ENCODE measurements at places on chromosomes 1 and 21.

DNA sequence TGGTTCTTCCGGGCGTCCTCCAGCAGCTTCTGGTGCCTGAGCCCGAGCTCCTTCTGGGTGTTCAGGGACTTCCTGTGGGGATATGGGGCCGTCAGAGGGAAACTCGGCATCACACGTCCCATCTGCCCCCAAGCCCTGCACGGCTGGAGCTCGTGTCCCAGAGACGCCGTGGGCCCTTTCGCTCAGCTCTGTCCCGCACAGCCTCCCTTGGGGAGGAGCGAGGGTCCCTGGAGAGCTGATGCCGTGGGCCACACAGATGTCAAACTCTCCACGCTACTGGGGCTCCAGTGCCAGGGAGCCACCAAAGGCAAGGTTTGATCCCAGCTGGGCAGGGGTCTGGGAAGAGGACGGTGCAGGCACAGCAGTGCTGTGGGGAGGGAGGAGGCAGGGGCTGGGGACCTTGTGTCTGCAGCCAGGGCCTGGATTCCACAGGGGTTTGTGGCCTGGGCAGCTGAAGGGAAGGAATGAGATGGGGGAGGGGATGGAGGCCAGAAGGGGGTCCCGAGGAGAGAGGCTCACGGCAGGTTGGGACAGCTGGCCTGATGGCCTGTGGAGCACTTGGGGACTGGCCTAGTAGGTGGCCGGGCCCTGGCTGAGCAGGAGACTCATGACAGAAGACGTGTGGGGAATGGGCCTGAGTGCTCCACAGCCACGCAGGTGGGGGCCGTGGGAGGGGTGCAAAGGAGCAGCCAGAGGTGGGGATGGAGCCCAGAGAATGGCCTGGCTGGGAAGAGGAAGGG is 30.4 kb downstream of the CFAP74 start:
- DNase-seq: no peak

DNA sequence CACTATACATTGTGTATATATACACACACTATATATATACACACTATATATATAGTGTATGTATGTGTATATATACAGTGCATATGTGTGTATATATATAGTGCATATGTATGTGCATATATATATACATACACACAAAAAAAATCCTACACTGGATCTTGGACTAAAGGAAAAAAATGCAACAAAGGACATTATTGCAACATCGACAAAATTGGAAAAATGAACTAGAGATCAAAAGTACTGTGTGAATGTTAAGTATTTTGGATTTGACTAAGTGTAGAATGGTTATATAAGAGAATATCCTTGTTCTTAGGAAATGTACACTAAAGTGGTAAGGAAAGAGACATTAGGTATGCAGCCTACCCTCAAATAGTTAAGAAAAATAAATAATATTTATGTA is 36.5 kb downstream of the SMYD3 start:
- DNase-seq: no peak

DNA sequence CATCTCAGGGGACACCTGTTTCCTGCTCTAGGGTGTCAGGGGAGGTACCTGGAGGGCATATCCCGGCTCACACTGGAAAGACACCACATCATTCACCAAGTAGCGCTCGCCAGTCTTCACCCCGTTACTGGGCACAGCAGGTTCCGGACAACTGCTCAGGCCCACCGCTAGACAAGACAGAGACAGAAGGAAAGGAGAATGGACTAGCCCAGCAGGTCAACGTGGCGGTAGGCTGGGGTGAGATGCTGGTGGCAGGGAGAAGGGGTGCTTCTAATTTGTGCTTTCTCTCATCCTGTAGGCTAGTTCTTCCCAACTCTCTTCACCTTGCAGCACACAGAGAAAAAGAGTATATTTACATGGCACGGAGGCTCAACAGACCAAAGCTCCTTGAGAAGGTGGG is 145.0 kb downstream of the ZSCAN20 start:
- no peak for DNase-seq

- DNase-seq: no peak
Observed at GRCh38 chr1:32082022-32082421, 9.3 kb downstream of the TMEM39B start.

GRCh38 chr1:84442256-84442655 is 36.8 kb upstream of the RPF1 start:
- no peak for DNase-seq

GRCh38 chr21:44749116-44749758 is 37.9 kb upstream of the TSPEAR start:
- DNase-seq: no peak

Data from T-helper 9 cell (primary cell).